ENCODE measurements at places on chromosomes 11 and 22.

- no peak for DNase-seq
Observed at GRCh38 chr11:108871867-108872266, 207.0 kb downstream of the DDX10 start.

- no peak for DNase-seq
Observed at GRCh38 chr11:65501472-65502273, 2.8 kb downstream of the MALAT1 start.

DNA sequence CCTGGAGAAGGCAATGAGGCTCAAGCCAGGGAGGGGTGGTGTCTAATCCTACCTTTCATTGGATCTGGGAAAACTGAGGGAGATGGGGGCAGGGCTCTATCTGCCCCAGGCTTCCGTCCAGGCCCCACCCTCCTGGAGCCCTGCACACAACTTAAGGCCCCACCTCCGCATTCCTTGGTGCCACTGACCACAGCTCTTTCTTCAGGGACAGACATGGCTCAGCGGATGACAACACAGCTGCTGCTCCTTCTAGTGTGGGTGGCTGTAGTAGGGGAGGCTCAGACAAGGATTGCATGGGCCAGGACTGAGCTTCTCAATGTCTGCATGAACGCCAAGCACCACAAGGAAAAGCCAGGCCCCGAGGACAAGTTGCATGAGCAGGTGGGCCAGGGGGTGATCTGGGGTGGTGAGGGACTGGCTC lies at the start of gene FOLR1:
TSS of gene FOLR1 (plus strand) at position 180 of the 421 bp plus-strand sequence. CDS start at position 214, 34 bp downstream.
- no peak for DNase-seq

- DNase-seq = no peak
Observed at GRCh38 chr11:90846628-90847027, 623.8 kb upstream of the CHORDC1 start.

GRCh38 chr22:39724390-39724789 lies 153.8 kb downstream of the CACNA1I start:
- DNase-seq = no peak

DNA sequence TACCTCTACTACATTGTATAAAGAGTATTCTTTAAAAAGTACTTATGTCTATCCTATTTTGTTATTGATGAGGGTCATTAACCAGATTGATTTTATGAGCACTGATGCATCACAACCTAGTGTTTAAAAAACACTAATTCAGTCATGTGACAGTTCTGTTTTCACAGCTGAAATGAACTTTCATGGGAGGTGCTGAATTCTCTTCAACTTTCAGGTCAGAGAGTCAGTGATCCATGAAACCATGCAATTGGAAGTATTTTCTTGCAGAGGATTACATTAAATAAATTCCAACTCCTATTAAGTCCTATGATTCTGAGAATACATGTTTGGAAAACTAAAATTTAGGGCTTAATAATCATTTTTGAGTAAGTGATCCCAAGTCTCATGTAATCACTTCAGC lies 889.4 kb downstream of the KCNA4 start:
- DNase-seq = no peak
